ENCODE measurements at places on chromosomes 16 and 17. TPM values are rescaled to one million over a fixed set of nuclear protein-coding genes. Genes with fewer than 3 reads are reported as not detected.

The HSPB9 gene
- not detected for total RNA-seq

The B9D1 gene
- 92.4 TPM for total RNA-seq

The ARRB2 gene
- total RNA-seq, result 5.0 TPM

The SBK1 gene
- total RNA-seq, result not detected

The TOX3 gene
- total RNA-seq, result not detected

The TNFRSF13B gene
- not detected for total RNA-seq

The STXBP4 gene
- 8.5 TPM for total RNA-seq

The SAP30BP gene
- 66.6 TPM for total RNA-seq

The LDHD gene
- 1.5 TPM for total RNA-seq

The PRDM7 gene
- not detected for total RNA-seq

The CD300E gene
- not detected for total RNA-seq

The ANKRD40CL gene
- not detected for total RNA-seq

The CCL7 gene
- total RNA-seq, result 3.4 TPM

The TEKT5 gene
- total RNA-seq, result under 0.01 TPM

The PLA2G15 gene
- 47.3 TPM for total RNA-seq

The CRAMP1 gene
- 9.8 TPM for total RNA-seq

The PLK1 gene
- total RNA-seq, result 70.7 TPM

The PIMREG gene
- total RNA-seq, result 24.6 TPM

The CES5A gene
- total RNA-seq, result not detected

The MYL11 gene
- total RNA-seq, result not detected

The TSPOAP1 gene
- total RNA-seq, result not detected

The CCL8 gene
- not detected for total RNA-seq

The SKAP1 gene
- total RNA-seq, result not detected

The C17orf100 gene
- total RNA-seq, result 1.1 TPM

The NUPR1 gene
- 1.1 TPM for total RNA-seq

The WNT9B gene
- total RNA-seq, result not detected

The SLC35G6 gene
- total RNA-seq, result not detected

The BRIP1 gene
- 0.88 TPM for total RNA-seq

The TBC1D3L gene
- 3.1 TPM for total RNA-seq

The CA4 gene
- not detected for total RNA-seq

The HASPIN gene
- 19.6 TPM for total RNA-seq

The GNGT2 gene
- total RNA-seq, result 0.14 TPM

The SLC12A3 gene
- total RNA-seq, result not detected

The TEKT1 gene
- total RNA-seq, result not detected

The CDIPT gene
- 89.6 TPM for total RNA-seq

The PRSS36 gene
- not detected for total RNA-seq

The CPHXL2 gene
- not detected for total RNA-seq

The DNASE1L2 gene
- 0.86 TPM for total RNA-seq

The PAQR4 gene
- total RNA-seq, result 12.2 TPM

The SDR42E2 gene
- under 0.01 TPM for total RNA-seq

The ZNF821 gene
- 3.6 TPM for total RNA-seq

The CD300H gene
- total RNA-seq, result not detected

The CD300LG gene
- not detected for total RNA-seq

The QRICH2 gene
- total RNA-seq, result 3.4 TPM

The MT1F gene
- total RNA-seq, result not detected

The PRCD gene
- 4.3 TPM for total RNA-seq

The SMPD3 gene
- not detected for total RNA-seq

The C17orf78 gene
- not detected for total RNA-seq

The CMTM2 gene
- not detected for total RNA-seq

The AIPL1 gene
- total RNA-seq, result not detected

The NTN3 gene
- 0.22 TPM for total RNA-seq

The HBA1 gene
- not detected for total RNA-seq

The TMEM114 gene
- total RNA-seq, result not detected

The HSD17B2 gene
- 120 TPM for total RNA-seq

The ITPRIPL2 gene
- 31.7 TPM for total RNA-seq

The ACOX1 gene
- total RNA-seq, result 43.1 TPM

The GP1BA gene
- under 0.01 TPM for total RNA-seq

Measured in placental pericyte (primary cell).